Stimulated activated CD4-positive, alpha-beta T cell treated with anti-CD3 and anti-CD28 coated beads, Interleukin-1b, Interleukin-23, amount 100 ng/mL, for 24 hours (primary cell): ENCODE measurements at places on chromosomes 7 and 10.

GRCh38 chr7:45984386-45985295, 63.6 kb upstream of the IGFBP3 start:
- DNase-seq: no peak

DNA sequence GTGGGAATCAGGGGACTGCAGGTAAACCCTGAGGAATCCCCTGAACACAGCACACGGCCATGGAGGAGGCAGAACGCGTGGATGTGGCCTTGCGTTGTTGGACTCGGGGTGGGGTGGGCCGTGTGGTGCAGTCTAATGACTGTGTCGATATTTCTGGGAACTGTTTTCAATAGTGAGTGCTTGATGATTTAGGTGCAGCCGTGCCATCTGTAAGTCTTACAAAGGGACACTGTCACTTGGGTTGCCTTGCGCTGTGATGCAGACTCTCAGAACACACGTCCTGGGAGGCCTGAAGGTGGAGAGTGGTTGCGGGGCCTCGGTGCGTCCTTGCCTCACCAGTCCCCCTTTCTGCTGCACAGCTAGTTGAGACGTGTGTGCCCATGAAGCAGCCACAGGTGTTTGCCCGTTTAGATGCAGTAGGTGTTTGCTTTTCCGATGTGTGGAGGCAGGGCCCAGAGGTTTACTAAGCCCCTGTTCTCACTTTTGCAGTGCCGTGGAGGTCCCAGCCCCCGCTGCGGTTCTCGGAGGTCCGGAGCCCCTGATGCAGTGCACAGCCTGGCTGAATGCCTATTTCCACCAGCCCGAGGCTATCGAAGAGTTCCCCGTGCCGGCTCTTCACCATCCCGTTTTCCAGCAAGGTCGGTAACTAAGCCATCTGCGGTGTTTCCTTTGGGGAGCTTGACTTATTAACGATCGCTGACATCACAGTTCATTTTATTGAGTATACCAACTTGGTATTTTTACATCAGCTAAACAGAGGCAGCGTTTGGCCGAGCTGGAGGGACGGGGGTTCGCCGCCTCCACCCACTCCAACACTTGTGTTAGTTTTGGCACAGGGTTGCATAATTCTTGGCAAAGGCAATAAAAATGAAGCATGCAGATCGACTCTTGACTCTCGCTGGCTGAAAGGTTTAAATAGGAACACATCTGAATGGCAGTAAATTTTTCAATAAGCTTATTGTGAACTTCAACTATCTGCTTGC, 240.7 kb downstream of the MGMT start:
- DNase-seq: no peak

GRCh38 chr7:122790591-122790990, 87.9 kb upstream of the RNF148 start:
- DNase-seq: no peak

GRCh38 chr10:128860574-128860973, 606.5 kb upstream of the MGMT start:
- DNase-seq: no peak

- DNase-seq: no peak
These were observed 138.6 kb downstream of the LSMEM1 start for GRCh38 chr7:112619343-112619742.

GRCh38 chr7:2799253-2799652, 44.9 kb downstream of the GNA12 start:
- no peak for DNase-seq

GRCh38 chr10:96077156-96077555, 33.8 kb downstream of the CCNJ start:
- no peak for DNase-seq

DNA sequence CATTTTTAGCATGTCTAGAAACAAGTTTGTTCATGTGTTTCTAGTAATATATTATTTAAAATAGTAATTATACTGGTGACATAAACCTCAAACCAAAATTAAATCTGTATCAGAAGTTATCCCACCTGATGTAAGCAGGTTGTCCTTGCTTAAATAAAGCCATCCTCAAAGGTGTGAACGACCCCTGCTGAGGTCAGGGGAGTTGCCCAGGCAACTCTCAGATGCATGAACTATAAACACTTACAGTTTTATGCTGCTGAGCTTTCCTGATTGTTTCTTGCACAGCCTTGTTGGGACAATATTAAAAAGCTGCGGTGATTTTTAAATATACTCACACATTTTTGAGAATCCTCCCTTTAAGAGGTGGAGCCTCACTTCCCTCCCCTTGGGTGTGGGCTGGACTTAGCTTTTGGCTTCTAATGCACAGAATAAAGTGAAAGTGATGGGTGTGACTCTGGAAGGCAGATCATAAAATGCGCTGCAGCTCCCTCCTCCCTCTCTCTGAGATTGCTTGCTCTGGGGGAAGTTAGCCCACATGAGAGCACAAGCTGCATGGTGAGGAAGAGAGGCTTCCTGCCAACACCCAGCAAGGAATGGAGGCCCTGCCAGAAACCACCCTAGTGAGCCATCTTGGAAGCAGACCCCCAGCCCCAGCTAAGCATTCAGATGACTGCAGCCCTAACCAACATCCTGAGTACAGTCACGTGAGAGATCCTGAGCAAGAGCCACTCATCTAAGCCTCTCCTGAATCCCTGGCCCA, 152.7 kb downstream of the SKIDA1 start:
- DNase-seq: no peak

DNA sequence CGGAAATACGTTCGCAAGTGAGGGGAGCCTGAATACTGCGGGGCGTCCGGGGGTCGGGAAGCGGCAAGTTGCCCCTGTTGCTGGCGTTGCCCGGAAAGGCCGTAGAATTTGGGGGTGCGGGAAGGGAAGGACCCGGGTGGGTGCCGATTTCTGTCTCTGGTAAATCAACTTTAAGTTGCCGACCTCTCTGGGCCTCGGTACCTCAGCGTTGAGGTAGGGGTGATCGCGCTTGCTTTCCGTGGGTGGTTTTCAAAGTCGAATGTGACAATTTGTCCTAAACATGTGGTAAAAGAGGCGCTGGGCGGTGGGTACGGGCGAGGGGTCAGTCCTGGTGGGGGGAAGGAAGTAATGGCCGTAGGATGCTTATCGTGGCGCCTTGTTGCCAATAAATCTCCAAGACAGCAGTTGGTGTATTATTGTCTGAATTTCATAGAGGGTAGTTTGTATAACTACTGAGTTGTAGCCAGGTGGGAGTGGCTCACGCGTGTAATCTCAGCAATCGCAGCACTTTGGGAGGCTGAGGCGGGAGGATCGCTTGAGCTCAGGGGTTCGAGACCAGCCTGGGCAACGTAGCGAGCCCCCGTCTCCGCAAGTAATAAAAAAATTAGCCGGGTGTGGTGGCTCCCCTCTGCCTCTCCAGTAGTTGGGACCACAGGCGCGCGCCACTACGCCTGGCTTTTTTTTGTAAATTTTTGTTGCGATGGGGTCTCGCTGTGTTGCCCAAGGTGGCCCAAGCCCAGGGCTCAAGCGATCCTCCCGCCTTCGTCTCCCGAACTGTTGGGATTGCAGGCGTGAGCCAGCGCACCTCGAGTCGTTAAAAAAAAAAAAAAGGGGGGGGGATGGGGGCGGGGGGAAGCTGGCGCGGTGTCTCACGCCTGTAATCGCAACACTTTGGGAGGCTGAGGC, 644 bp downstream of the BUD23 start:
- DNase-seq: no peak

GRCh38 chr7:84547331-84547730, 352.7 kb upstream of the SEMA3A start:
- no peak for DNase-seq

DNA sequence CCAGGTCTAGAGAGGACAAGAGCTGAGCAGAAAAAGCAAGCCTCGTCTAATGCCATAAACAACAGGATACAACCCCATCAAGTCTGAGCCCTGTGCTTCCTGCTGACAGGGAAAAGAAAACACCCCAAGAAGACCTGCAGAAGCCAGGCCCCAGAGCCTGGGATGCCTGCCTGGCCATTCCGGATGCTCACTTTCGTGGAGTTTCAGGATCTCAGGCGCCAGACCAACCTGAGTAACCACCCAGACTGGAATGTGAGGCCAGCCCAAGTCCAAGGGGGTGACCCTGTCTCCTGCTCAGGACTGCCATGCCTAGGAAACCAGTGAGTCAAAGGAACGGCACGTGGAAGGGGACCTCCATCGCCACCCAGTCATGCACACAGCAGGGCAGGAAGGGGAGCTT, 74.3 kb downstream of the PLXNA4 start:
- DNase-seq: no peak

GRCh38 chr7:39504963-39505362, 61.2 kb upstream of the YAE1 start:
- DNase-seq: no peak

DNA sequence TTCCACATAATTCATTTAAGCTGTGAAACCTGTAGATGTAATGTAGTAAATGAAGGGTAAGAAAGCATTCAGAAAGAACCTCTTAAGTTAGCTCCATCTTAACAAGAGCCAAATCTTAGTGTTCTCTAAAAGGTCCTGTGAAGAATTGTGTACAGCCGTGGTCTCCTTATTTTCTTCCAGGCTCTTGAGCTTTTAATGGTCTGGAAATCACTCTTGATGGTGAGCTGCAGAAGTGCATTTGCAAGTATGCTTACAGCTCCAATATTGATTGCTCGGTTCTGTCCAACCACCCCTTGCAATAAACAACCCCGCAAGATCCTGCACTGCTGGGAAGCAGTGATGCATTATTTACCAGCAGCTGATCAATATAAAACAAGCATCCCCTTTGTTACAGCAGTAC, 690.8 kb upstream of the FZD8 start:
- DNase-seq: no peak

DNA sequence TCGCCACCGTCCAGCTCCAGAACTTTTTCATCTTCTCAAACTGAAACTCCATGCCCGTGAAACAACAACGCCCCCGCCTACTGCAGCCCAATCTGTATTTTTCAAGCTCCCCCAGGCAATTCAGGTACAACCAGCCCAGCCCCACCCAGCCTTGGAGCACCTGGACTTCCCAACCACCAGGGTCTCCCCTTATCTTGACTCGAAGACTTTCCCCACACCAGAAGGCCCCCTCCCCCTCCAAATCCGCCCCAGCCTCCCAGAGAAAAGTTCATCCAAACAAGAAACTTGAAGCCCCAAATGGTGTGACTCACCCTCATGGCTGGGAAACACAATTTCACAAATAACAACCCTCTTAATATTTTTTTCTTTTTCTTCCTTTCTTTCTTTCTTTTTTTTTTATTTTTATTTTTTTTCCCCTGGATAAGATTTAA, 10.6 kb downstream of the ZCCHC24 start:
- no peak for DNase-seq

DNA sequence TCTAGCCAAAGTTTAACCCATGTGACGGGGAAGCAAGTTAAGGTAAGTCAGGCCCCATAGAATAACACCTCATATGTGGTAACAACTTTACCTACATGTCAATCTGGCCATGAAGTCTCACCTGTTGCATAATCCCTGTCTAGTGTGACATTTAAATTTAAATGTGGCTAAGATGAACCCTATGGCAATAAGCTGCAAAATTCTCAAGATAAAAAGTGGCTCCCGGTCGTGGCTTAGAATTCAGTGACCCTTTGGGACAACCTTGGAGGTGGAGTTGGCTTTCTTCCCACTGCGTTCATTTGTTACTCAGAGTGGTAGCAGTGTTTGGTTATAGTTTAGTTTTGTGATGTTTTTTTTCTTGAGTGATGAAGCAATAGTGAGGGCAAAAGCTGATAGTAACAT, 90.6 kb downstream of the ARID5B start:
- DNase-seq: no peak

DNA sequence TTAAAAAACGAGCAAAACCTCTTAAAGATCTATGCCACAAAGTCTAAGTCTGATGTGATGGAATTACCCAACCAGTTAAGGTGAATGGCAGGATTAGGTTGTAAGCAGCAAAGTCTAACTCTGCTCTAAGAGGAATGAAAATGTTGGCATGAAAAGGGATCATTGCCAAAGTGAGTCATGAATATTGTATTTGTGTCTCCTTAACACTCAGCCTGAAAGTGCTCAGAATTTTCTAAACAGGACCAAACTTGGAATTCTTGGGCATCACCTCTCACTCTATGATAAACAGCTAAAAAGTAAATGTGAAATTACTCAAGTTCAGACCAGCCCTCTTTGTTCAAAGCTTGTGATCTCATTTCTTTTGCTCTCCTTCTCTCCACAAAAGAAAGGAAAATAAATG, 27.0 kb downstream of the PPP1R3A start:
- DNase-seq: no peak

- no peak for DNase-seq
These were observed 770.1 kb upstream of the CELF2 start for GRCh38 chr10:10247585-10247984.

GRCh38 chr7:134029-134428, 58.3 kb upstream of the FAM20C start:
- no peak for DNase-seq

- DNase-seq: no peak
These were observed 10.3 kb downstream of the GRIFIN start for GRCh38 chr7:2465928-2466327.

GRCh38 chr10:10591715-10592341, 425.8 kb upstream of the CELF2 start:
- no peak for DNase-seq

DNA sequence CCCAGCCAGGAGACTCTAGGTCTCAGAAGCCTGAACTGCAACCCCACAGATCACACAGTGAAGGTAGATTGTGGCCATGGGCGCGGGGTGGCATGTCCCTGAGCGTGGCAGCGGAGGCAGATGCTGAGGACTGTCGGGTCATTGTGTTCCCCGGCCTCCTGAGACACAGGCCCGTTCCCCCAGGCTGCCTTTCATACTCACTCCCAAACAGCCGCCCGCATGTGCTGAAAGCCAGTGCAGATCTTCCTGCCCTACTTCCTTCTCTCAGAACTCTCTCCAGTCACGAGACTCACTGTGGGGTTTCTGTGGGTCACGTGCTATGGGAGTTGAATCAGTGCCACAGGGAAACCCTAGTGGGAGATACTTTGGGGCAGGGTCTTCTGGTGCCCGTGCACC, 48.0 kb downstream of the ZNF467 start:
- no peak for DNase-seq

- DNase-seq: no peak
These were observed 123.2 kb downstream of the NRP1 start for GRCh38 chr10:33211106-33211878.

DNA sequence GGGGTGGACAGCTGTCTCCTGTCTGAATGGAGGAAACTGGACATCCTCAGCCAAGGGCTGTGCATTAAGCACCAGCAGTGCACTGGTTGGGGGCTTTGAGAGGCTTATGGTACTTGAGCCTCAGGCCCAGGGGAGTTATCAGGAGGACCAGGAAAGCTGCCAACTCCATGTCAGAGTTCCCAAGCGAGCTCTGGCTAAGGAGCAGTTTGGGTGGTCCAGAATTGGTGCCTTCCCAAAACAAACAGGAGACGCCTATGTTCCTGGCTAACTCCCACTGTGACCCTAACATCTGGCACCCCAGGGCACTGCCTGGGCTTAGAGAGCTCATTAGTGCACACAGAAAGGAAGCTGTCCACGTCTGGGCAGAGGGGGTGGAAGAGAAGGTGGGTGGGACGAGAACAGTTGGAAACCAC, 408.6 kb upstream of the NPVF start:
- no peak for DNase-seq

GRCh38 chr7:44081266-44081748, 1.0 kb downstream of the POLM start:
- DNase-seq: no peak

GRCh38 chr7:141184532-141185190, 110.8 kb downstream of the TMEM178B start:
- no peak for DNase-seq

- DNase-seq: no peak
These were observed 253.5 kb downstream of the ADARB2 start for GRCh38 chr10:1483826-1484225.
